ENCODE measurements at places on chromosomes 1 and 21.
A peak's percentile ranks its signal among the peaks of the same experiment; 100 is the strongest.

- no peak for DNase-seq
Observed at GRCh38 chr1:17139637-17140036, 20.4 kb upstream of the PADI2 start.

DNA sequence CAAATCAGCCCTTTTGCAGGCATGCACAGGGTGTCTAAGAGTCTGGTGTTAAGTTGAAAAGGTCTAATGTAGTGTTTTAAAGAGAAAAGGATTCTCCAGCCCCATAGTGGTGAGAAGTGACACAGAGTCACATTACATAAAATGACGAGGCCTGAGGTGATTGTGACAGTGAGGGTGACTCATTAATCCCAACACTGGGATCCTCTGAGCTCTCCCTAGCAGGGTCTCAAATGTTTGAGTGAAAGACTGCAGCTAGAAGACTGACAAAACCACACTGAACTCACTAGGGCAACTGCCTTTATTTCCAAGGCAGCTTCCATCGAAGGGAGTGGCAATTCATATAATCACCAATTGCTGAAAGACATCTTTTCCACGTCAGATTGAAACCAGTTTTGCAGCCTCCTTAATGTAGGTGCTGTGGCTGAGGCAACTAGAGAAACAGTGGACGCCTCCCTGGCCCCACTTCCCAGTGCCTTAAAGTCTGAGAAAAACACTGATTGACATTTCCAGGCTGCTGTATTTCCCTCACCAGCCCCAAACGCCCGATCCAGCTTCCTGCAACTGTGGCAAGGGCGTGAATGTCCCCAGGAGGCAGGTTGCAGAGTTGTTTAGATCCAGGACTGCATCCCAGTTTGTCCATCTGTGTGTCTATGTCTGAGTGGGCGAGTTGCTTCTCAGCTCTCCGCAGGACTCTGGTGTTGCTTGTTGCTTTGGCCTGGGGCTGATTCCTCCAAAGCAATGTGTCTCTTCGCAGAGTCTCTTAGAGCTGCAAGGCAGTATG lies 81.4 kb downstream of the RUNX1 start:
- DNase-seq, result no peak

DNA sequence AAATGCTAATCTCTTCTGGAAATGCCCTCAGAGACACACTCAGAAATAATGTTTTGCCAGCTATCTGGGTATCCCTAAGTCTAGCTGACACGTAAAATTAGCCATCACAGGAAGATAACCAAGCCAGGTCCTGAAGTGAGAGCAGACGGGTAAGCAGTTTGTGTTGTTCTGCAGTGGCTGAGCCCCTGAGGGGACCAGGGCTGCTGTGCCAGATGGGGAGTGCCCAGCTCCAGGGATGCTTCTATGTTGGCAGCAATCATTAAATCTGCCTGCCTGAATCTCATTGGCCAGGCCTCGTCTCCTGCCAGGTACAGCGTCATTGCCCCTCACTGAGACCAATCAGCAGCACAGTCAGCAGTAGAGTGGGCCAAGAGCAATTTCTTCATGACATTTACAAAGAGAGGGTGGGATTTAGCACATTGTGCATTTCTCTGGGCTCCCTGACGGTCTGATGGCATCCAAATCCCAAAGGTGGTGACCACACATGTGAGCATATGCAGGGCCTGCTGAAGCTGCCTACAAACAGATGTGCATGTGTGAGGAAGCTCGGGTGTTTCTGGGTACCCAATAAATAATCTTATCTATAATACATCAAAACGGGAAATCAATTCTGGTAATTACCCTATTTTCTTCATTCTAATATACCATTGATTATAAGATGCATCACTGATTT lies 58.7 kb upstream of the LRRN2 start:
- DNase-seq, result no peak

DNA sequence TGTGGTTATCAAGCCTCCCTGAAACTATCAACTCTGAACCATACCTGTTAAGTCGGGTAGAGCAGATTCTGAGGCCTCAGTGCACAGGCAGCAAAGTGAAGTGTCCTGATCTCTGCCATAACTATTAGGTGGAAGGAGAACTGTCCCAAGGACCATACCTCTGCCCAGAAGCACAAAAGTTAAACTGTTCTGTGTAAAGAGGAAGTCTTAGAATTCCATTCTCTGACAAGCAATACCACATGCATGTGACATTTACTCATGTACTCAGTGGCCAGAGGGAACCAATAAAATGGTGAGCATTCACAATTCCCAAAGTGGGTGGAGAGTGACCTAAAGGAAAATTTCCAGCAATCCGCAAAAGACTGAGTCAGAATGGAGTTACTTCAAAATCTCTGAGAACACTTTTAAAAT lies 61.0 kb downstream of the TOR3A start:
- DNase-seq, result no peak

- DNase-seq, result no peak
Observed at GRCh38 chr1:247281001-247281574, 25.2 kb downstream of the VN1R5 start.

GRCh38 chr1:48776393-48777218 lies at the start of gene BEND5:
Gene BEND5, minus strand, starts transcription at chr1:48776891. Its CDS starts 60 bp downstream, at chr1:48776831.
- peak; percentile 35 for DNase-seq

GRCh38 chr1:246279402-246279801 lies 227.7 kb downstream of the SMYD3 start:
- DNase-seq, result no peak

DNA sequence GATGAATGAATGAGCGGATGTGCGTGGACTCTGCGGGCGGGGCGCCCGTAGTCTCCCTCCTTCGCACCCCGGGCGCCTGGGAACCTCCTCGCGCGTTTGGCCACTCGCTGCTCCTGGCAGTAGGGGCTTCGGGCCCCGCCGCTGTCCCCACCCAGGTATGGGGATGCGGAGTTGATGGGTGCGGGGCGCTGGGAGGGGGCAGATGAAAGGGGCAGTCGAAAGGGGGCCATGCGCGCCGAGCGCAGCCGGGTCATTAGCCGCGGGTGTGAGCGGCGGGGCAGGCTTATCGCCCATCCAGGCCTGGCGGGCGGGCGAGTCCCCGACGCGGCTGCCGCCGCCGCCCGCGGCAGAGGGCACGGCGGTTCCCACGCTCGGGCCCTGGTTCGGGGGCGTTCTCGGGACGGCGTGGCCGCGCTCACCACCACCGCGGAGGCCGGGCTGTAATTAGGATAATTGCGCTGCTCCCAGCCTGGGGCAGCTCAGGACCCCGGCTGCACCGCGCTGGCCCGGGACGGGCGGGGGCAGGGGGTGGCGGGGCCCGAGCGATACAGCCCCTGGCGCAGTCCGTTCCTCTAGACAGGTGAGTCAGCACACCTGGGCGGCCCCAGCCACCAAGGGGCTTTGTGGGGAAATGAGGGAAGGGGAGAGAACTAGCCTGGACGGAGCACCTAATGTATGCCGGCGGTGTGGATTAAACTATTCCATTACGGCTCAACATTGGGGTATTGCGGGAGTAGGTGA lies 22.1 kb upstream of the CITED4 start:
- DNase-seq, result no peak

DNA sequence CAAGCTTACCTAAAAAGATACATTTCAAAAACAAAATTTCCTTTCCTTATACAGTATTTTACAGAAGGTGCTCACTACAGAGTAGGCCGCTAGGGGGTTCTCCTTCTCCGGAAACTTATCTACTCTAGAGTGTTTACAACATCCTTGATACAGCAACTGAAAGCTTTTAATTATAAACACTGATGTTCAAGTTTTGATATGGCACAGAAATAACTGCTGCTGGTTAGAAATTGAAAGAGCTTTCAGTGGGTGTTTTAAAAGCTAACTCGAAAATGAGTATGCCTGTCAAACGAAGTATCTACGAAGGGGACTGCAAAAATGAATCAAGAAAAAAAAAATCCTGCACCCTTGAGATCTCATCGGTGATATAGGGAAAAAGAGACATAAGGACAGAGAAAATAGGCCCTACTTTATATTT lies 1.0 kb downstream of the YOD1 start:
- DNase-seq, result no peak

DNA sequence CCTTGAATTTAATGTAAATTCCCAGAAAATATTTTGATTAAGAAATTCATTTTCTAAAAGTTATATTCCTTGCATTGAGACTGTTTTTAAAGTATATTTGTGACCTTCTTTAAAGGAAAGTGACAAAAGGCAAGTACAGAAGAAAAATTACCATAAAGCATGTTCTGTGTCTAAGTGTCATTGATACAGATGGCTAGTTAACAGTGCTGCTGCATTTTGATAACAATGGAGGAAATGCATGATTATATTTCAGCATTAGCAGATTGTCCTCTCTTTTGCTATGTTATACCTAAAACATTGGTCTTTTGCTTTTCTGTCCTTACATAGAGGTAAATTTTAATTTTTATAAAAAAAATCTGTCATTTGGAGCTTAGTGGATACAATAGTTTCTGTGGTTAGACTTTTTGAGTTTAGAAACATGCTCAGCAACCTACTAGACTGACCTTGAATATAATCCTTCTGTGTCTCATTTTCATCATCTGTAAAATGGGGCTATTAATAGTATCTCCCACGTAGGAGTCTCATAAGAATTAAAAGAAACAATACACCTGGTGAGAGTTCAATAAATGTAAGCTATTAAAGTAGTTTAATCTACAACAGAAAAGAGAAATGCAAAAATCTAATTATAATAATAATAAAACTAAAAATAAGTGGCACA lies 51.1 kb upstream of the RGS21 start:
- no peak for DNase-seq

GRCh38 chr1:171346881-171347280 lies 32.9 kb downstream of the FMO4 start:
- DNase-seq, result no peak

- no peak for DNase-seq
Observed at GRCh38 chr21:36297938-36298572, 21.9 kb upstream of the MORC3 start.

DNA sequence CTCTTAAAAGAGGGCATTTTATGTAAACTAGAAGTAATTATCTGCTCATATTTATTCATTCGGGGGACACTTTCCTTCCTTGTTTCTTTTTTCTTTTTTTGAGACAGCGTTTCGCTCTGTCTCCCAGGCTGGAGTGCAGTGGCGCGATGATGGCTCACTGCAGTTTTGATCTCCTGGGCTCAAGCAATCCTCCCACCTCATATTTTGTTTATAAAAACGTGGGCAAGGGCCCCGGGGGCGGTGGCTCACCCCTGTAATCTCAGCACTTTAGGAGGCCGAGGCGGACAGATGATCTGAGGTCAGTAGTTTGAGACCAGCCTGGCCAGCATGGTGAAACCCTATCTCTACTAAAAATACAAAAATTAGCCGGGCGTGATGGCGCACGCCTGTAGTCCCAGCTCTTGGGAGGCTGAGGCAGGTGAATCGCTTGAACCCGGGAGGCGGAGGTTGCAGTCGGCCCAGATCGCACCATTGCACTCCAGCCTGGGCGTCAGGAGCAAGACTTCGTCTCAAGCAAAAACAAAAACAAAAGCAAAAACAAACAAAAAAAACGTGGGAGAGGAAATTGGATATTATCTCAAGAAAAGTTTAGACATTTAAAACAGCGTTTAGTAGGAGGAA lies 926 bp upstream of the DFFA start:
- no peak for DNase-seq

DNA sequence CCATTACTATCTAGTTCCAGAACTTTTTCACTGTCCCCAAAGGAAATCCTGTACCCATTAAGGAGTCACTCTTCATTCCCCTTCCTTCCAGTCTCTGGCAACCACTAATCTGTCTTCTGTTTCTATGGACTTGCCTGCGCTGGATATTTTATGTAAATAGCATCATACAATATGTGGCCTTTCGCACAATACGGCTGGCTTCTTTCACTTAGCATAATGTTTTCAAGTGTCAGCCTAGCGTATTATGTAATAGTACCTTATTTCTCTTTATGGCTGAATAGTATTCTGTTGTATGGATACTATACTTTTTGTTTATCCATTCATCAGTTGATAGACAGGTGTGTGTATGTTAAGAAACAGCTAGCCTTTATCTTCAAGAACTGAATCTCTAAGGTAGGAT lies 14.3 kb downstream of the ATF3 start:
- no peak for DNase-seq

- no peak for DNase-seq
Observed at GRCh38 chr1:243367314-243367713, 111.5 kb downstream of the SDCCAG8 start.

DNA sequence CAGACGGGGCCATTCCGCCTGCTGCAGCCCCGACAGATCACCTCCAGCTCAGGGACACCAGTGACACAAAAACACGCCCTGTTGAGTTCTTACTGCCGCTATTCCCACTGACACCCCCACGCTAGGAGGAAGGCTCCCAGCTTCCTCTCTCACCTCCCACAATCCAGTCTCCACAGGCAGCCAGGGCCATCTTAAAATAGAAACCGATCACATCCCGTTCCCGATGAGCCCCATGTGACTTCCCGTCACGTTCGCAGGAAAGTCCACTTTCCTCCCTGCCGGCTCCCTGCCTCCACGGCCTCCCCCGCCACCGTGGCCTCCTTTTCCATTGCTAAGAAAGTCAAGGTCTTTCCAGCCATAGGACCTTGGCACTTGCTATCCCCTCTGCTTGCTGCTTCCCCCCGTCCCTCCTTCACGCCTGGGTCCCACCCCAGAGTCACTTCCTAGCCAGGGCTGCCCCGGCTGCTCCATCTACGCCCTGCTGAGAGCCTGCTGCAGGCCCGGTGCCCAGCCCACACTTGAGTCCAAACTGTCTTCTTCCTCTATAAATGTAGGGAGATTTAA lies 24.0 kb upstream of the DDOST start:
- no peak for DNase-seq

DNA sequence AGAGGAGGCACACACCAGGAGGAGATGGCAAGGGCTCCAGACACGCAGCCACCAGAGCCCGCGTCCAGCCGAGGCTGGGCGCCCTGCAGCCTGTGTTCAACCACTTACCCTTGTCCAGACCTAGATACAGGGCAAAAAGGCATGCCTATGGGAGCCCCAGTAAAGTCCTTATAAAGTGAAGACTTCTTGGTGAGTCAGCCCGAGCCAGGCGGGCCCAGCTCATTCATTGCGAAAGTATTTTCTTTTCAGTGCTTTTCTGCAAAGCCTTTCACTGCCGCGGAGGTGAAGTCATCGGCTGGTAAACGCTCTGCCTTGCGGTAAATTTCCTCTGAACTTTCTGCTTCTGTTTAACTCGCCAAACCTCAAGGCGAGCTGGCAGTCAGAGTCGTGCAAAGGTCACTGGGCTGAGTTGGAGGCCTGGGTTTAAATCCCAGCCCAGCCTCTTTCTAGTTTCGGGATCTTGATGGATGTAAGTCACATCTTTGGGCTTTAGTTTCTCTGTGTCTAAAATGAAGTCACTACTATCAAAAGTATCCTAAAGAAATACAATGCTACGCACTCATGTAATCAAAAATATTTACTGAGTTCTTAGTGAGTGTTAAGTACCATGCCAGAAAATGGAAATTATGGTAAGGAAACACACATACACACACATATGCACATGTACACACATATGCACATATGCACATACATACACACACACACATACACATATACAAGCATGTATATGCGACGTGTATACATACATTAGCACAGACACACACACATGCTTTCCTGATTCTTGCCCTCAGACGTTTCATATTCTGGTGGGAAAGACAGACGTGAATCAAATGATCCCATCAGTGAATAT lies 54.7 kb upstream of the IFFO2 start:
- peak; percentile 36 for DNase-seq

- DNase-seq, result no peak
Observed at GRCh38 chr1:202067188-202067974, 55.3 kb upstream of the GPR37L1 start.

- no peak for DNase-seq
Observed at GRCh38 chr1:178102218-178102617, 8.3 kb downstream of the RASAL2 start.

Data from C1 segment of cervical spinal cord (tissue), 14 donors.